ENCODE measurements at places on chromosomes 7 and 10.
A peak's percentile ranks its signal among the peaks of the same experiment; 100 is the strongest.

GRCh38 chr7:130070861-130071622, 708 bp downstream of the KLHDC10 start:
- DNase-seq = no peak

DNA sequence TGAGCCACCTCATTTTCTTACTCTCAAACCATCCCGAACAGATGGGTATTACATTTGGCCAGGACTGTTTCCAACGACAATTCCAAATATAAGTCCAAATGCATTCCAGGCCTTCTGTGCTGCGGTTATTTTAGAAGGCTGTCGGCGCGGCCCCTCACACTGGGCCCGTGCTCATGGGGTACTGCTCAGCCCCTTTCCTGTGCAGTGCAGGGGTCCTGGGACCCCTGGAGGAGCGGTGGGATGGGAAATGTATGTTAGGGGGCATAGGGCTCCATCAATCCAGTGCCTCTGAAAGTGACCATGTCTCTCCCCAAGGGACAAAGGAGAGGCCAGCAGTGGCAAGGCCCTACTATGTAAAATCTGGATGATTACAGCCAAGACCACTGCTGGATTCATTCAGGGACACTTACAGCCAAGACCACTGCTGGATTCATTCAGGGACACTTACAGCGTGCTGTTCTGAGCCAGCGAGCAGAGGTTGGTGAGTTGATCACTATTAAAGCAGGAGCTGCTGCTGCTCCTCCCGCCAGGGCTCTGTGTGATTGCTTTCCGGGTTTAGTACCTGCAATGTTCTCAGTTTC, 66.3 kb downstream of the CHST15 start:
- DNase-seq = no peak

- DNase-seq = no peak
These were observed 21.9 kb upstream of the ZNF804B start for GRCh38 chr7:88737632-88738031.

GRCh38 chr7:95238252-95238943, 85.9 kb downstream of the PON1 start:
- no peak for DNase-seq

DNA sequence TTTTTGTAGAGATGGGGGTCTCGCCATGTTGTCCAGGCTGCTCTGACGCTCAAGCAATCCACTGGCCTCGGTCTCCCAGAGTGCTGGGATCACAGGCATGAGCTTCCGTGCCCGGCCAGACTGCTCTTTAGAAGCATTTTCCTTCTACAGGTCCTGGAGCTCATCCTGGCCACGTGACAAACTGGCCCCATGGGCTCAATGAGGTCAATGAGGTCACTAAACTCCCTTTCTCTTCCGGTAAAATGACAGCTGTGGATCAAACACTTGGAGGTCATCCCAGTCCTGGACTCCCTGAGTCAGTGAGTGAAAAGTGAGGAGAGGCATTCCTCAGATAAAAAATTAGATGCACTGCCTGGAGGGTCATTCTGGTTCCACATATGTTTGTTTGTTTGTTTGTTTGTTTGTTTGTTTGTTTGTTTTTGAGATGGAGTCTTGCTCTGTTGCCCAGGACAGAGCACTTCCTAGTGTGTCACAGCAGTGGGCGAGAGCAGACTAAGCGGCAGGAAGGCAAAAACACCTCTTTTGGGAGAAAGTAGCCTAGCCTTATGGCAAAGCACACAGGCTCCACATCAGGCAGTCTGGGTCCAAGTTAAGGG, 134.9 kb downstream of the TNS3 start:
- no peak for DNase-seq

DNA sequence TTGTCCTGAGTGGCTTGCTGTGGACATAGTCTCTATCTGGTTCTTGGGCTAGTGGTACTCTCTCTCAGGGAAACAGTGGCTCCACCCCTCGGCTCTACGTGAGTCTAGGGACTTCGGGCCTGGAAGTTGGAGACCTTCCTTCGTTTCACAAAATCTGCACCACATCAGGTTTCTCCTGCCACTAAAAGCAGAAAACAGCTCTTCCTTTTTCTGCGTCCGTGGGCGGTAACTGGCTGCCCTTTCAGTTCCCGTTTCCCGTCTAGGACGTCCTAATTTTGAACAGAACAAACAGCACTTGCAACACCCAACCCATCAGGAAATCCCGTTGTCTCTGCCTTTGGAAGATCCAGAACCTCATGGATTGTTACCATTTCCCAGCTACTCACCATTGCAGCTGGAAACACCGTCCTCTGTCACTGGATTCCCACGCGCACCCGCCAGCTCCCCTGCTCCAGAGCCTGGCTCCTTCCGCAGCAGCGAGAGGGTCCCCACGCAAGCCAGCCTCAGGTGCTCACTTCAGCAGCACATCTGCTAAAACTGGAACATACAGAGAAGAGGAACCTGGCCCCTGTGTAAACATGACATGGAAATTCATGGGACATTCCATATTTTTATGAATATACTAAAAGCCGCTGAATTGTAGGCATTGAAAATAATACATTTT, 311.4 kb upstream of the AKR1E2 start:
- DNase-seq = peak; percentile 40

DNA sequence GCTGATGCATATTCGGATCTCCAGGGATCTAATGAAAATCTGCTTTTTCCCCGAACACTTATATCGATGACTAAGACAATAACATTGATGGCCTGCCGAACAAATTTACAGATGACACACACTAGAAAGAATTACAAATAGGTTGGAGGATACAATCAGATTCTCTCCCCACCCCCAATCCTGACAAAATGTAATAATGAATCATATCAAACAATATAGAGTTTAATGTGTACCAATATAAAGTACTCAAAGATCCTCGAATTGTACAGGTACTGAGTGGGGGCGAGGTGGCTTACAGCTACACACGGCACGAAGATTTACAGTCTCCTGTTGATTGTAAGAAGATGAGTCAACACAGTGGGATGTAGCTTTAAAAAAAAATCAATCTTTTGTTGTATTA, 182.7 kb upstream of the MKLN1 start:
- no peak for DNase-seq

DNA sequence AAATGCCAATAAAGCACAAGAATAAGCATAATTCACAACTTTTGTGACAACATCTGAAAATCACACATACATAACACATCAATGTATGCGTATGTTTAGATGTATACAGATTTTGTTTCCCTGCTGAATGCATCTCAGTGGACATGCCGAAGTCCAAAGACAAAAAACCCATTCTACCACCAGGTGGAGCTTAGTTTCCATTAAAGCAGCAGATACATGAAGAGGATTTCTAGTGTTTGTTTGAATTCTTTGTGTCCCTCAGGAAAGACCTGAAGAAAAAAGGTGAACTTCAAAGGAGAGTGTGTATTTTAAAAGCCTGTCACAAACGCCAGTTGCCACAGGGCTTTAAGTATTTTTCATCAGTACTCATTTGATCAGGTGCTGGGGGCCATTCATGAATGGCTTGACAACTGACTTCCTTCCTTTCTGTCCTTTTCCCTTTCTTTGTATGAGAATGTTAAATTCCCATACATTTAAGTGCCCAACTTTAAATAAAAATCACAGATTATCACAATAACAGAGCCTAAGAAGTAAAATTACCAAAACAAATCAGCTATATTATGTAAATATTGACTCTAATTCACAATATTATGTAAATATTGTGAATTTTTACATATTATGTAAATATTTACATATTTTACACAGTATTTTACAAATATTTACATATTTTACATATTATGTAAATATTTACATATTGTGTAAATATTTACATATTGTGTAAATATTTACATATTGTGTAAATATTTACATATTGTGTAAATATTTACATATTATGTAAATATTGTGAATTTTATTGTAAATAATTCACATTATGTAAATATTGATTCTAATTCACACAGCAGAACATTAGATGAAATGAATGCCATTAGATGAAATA, 343.0 kb downstream of the CRPPA start:
- DNase-seq = peak; percentile 6

DNA sequence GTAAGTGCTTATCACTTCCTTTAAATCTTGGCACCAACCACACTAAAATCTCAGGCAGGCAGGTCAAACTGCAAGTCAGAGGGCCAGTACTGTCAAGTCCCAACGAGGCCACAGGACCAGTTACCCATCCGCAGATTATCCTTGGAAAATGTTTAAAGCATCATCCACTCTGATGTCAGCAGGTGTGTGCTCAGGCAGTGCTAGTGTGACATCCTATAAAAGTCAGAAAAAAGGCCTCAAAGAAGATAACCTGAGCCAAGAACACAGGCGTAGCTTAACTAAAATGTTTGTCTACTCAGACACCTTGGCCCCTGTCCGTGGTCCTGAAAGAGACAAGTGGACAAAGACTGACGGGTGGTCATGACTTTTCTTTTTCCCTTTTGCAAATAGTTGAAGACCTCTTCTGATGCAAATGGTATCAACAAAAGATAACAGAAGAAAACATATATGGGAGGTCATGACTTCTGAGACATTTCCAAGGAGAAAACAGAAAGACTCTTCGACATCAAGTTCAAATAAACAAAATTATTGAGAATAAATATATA, 309.3 kb downstream of the KCNMA1 start:
- peak; percentile 11 for DNase-seq

GRCh38 chr10:121405096-121405495, 193.1 kb downstream of the FGFR2 start:
- DNase-seq = no peak

GRCh38 chr7:95157381-95157780, 167.0 kb downstream of the PON1 start:
- no peak for DNase-seq

DNA sequence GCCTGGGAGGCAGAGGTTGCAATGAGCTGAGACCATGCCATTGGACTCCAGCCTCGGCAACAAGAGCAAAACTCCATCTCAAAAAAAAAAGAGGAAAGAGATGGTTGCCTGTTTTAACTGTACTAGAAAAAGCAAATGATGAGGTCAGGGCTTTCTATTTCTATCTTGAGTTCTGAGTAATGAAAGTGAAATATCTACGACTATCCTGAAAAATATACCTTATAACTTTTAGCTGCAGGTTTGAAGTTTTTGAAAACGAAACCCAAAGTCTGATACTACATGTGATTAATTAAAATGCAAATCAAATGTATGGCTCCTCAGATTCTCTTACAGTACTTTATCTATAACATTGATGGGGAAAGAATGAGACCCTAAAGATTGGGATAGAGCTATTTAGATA, 636.2 kb upstream of the LRRN3 start:
- DNase-seq = peak; percentile 10

DNA sequence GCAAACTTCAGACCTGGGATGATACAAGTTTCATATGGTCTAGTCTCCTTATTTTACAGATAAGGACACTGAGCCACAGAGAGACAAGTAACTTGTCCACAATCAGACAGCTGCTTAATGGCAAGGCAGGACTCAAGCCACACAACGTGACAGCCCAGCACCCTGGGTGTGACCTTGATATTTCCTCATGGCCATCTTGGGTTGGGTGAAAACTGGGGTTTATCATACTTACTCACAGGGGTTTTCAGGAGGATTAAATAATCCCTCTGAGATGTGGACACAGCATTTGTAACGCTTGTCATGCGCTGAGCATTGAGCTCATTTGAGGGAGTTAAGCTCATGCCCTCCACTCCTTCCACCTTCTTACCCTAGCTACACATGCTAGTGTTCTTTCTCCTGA, 58.0 kb downstream of the ABLIM1 start:
- no peak for DNase-seq

GRCh38 chr10:102628451-102628911, 15.8 kb upstream of the TRIM8 start:
- no peak for DNase-seq

- no peak for DNase-seq
These were observed 78.1 kb downstream of the FZD1 start for GRCh38 chr7:91342346-91342745.

DNA sequence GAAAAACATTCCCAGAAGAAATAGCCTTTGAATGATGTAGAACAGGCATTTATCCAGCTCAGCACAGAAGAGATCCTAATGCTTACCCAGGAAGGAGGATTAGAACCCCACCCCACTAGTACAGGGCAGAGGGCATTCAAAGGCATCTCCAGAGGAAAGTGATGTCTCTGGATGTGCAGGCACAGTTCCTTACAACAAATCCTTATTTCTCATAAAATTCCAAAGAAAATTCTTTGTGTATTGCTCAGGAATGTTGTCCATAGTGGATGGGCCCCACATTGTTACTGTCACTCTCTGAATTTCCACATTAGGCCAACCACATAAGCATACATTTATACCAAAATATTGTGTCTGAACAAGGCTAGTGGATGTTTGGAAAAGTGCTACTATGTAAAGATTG, 243.0 kb downstream of the ADRA2A start:
- no peak for DNase-seq

GRCh38 chr10:114504769-114505579, 100.7 kb upstream of the AFAP1L2 start:
- no peak for DNase-seq

DNA sequence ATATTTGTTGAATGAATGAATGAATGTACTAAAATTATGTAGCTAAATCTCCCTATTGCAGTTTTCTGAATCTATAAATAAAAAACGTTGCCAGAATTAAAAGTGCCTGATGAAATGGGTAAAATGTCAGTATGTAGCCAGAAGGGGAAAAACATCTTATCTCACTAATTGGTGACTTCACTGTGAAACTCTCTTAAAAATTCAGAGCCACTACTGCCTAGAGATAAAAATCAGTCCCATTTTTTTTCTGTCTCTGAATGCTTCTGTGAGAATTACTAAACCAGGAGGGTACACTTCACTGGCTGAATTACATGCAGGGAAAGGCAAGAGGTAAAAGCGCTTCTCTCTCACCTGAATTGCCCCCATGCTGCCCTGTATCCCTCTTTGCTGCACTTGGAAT, 69.6 kb upstream of the HPS1 start:
- no peak for DNase-seq

GRCh38 chr7:18059171-18059570, 31.5 kb upstream of the PRPS1L1 start:
- DNase-seq = no peak

- DNase-seq = no peak
These were observed 51.4 kb downstream of the SH3PXD2A start for GRCh38 chr10:103803941-103804340.

GRCh38 chr10:113415246-113415645, 137.6 kb upstream of the HABP2 start:
- DNase-seq = no peak

DNA sequence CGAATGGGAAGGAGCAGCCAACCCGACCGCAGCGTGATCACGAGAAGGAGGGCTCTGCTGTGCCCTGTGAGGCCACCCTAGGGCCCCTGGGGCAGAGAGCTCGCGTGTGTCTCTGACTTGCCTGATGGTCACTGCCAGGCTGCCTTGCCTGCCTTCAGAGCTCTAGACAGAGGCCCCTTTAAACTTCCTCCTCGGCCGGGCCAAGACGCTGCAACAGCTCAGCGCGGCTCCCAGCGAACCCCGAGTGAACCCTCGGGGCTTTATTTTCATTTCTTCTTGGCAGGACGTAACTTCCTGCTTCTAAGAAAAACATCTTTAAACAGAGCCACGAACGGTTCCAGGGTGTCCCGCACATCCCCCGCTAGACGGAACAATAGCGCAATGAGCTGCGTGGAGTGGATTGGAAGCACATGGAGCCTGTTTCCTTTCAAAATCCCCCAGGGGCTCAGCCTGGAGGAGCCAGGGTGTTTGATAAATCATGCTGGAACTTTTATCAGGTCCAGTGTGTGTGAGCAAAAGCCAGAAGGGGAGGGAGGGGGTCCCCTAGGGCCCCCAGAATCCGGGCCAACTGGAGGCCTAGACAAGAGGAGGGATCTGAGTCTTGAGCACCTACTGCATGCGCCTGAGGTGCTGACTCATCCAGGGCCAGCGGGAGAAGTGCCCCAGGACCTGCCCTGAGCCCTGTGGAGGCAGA, 134.1 kb upstream of the GDF10 start:
- DNase-seq = no peak
